ENCODE measurements at places on chromosomes 6 and 20.

DNA sequence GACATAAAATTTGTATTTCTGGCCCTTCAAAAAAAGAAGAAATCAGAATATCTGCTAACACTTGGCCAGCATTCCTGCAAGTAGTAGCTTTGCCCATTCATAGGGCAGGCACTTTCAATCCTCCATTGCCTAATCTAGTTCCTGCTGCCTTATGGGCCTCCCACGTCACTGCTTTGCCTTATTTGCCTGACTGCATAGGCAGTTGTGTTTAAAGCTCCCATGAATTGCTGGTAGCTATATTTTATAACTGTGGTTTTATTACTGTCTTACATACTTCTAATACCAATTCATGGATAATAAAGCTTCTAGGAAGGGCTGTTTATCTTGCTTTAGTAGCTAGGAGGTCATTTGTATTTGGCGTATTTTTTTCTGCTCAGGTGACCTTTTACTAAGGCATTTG lies 7.7 kb upstream of the SLC35A1 start:
- DNase-seq: no peak

DNA sequence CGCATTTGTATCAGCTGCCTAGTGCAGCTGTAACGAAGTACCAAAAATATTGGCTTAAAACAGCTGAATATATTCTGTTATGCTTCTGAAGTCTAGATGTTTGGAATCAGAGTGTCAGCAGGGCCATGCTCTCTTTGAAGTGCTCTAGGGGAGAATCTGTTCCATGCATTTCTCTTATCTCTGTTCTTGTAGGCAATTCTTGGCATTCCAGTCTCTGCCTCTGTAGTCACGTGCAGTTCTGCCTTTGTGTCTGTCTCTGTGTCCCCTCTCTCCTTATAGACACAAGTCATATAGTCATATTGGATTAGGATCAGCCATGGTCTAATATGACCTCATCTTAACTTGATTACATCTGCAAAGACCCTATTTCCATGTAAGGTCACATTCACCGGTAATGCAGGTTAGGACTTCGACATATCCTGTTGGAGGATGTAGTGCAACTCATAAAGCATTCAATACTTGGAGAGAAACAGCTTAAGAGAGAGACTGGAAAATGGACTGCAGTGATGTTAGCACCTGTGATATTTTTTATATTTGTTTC lies 18.6 kb downstream of the FAM83B start:
- DNase-seq: no peak

- DNase-seq: no peak
Measured at GRCh38 chr6:155895641-155896040, 440.0 kb upstream of the NOX3 start.

DNA sequence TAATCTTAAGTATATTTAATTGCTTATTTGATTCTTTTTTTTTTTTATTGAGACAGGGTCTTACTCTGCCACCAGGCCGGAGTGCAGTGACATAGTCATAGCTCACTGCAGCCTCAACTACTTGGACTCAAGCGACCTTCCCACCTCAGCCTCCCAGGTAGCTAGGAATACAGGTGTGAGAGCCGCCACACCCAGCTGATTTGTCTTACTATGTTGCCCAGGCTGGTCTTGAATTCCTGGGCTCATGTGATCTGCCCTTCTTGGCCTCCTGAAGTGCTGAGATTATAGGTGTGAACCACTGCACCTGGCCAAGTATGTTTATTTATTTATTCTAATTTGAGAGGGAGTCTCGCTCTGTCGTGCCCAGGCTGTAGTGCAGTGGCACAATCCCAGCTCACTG lies 38.2 kb downstream of the PTPN1 start:
- no peak for DNase-seq

- no peak for DNase-seq
Measured at GRCh38 chr6:17656644-17657043, 50.1 kb downstream of the NUP153 start.

DNA sequence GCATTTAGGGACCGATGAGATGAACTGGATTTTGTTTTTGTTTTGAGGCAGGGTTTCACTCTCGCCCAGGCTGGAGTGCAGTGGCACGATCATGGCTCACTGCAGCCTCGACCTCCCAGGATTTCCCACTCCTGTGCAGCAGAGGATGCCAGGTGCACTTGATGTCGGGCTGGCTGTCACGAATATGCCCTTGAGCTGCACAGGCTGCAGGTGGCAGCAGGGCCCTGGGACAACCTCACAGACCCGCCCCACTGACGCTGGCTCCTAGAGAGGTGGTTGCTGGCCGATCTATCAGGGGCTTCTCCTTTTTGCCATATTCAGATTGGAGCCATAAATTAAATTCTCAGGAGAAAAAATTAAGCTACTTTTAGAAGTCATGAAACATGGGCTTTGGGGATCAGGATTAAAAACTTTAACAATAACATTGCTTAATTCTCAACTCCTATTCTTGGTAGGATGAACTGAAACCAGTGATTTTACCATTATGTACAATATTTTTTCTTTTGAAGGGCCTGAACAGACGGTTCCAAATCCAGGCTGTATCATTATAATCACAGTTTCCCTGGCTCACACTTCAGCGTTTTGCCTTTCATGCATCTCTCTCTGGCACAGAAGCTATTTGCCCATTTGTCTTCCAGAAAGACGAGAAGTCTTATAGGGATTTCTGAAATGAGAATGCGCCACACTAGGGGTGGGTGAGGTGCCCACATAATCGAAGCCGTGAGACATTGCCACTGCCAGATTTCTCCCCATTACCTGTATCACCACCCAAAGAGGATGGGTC lies 32.4 kb downstream of the NQO2 start:
- DNase-seq: peak; percentile 48

- DNase-seq: no peak
Measured at GRCh38 chr20:10925767-10926166, 252.0 kb upstream of the JAG1 start.

- DNase-seq: no peak
Measured at GRCh38 chr6:56026455-56027180, 151.2 kb upstream of the BMP5 start.
